Activated naive CD4-positive, alpha-beta T cell treated with anti-CD3 and anti-CD28 coated beads, Interleukin-2, amount 10 ng/mL, durations not matched to agents 7 days and 5 days (primary cell): ENCODE measurements at places on chromosomes 4 and X.

- no peak for DNase-seq
Measured at GRCh38 chr4:181508601-181509000, 734.6 kb upstream of the TENM3 start.

GRCh38 chrX:44017676-44018075 lies 44.5 kb upstream of the NDP start:
- no peak for DNase-seq

GRCh38 chr4:36224972-36225903 lies 19.1 kb downstream of the ARAP2 start:
- DNase-seq = no peak

- no peak for DNase-seq
Measured at GRCh38 chr4:143477487-143477886, 36.0 kb upstream of the SMARCA5 start.

DNA sequence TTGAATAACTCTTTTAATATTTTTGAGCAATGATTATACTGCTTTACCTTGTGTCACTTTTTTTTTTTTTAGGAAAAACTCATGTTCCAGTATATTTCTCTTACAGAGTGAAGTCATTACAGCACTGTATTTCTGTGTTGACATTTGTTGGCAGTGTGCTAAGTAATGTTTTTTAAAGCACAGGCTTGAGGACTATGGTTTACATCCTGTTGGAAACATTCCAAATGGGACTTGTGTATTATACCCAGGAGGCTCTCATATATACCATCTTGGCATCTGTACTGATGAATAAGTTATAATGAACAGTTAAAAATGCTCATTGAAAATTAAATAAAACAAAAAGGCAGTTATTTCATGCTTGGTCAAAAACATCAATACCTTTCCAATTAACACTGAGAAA lies 33.8 kb downstream of the CEP44 start:
- no peak for DNase-seq

GRCh38 chr4:82223715-82224114 lies 150.1 kb downstream of the HNRNPD start:
- DNase-seq = peak; percentile 54

- no peak for DNase-seq
Measured at GRCh38 chr4:130747842-130748241, 1651.9 kb downstream of the C4orf33 start.

- no peak for DNase-seq
Measured at GRCh38 chrX:134735015-134735414, 76.7 kb upstream of the PLAC1 start.

- DNase-seq = no peak
Measured at GRCh38 chrX:17608888-17609287, 128.4 kb upstream of the SCML1 start.

GRCh38 chrX:38552721-38553120 lies 8.6 kb upstream of the TSPAN7 start:
- DNase-seq = no peak

DNA sequence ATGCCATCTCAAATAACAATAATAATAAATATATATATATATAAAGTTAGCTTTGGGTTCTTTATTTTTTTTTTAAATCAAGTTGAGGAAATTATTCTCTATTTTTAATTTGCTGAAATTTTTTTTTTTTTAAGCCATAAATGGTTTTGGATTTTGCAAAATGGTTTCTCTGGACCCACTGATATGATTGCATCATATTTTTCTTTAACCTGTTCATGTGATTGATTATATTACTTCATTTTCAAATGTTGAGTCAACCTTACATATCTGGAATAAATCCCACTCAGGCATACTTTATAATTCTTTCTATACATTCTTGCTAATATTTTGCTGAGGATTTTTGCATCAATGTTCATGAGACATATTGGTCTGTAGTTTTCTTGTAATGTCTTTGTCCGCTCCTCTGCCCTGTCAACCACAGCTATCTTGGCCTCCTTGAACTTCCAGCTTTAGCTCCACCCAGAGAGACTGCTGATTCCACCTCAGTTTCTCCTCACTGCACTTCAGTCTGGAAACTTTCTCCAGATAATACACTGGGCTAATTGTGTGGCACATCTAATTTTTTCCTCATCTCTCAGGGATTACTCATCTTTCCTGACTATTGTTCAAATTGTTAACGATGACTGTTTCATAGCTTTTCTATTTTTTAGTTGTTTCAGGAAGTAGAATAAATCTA lies 160.9 kb upstream of the GIMD1 start:
- DNase-seq = no peak

GRCh38 chrX:42021058-42021457 lies 97.7 kb upstream of the CASK start:
- DNase-seq = no peak

- no peak for DNase-seq
Measured at GRCh38 chr4:66294638-66295037, 624.3 kb upstream of the EPHA5 start.

DNA sequence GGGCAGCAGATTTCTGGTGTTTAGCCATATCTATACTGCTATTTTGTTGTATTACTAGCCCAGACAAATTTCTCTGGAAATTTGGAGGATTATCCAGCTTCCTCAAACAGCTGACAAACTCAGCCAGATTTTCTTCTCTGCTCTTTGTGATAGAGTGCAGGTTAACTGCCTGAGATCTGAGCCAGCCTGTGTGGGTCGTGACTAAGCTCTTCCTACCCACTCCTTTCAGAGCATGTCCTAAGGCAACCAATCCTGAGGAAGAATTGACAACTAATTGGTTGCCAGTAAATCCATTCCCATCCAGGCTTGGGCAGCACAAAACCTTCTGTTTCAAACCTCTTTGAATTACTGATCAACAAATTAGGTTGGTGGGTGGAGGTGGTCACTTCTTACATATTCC lies 2.5 kb upstream of the GABRA2 start:
- DNase-seq = no peak

DNA sequence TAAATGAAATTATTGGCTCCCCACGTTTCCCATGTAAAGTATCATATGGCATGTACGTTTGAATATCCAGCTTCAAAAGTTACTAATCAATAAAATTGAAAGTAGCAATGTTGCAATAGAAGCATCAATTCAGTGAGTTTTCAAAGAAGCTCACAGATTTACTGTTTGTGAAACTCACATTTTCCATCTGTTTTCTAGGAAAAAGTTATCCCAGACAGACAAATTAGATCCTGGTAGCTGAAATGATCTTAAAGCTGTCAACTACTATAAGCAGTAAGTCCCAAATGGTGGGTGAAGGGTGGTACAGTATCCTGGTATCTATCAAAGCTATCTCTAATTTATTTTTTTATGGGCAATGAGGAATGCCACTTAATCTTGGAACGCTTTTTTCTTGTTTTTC lies 60.7 kb upstream of the MXRA5 start:
- DNase-seq = no peak

GRCh38 chr4:145183023-145183422 lies 2.6 kb upstream of the OTUD4 start:
- no peak for DNase-seq

DNA sequence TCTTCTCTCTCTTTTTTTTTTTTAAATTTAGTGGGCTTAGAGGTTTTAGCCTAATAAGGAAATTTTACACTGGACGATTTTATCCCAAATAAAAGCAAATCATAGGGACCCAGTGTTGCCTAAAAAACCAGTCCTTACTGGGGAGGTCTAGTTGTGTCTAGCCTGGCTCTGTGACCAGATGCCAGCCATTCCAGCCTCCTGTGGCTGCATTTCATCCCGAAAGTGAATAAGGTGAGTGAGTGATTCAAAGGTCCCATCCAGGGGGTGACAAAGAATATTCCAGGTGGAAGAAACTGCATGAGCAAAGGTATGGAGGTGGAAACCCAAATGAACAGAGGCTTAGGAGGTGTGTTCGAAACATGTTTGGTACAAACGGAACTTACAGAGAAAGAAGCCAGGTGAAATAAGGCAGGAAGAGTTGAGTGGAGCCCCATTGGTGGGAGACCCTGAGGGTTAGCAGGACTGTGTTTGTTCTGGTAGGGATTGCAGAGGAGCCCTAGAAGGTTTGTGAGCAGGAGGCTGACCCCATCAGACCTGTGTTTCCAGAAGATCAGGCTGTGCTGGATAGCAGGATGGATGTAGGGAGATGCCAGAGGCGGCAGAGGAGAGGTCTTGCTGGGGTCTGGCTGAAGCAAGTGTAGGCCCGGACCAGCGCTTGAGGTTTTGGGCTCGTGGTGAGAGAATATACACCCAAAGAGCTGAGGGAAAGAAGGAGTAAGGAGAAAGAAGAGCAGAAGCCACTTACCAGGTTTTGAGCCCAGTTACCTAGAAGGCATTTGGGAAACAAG lies 31.6 kb downstream of the PTTG2 start:
- no peak for DNase-seq

GRCh38 chrX:44245733-44246132 lies 97.7 kb downstream of the EFHC2 start:
- peak; percentile 52 for DNase-seq

DNA sequence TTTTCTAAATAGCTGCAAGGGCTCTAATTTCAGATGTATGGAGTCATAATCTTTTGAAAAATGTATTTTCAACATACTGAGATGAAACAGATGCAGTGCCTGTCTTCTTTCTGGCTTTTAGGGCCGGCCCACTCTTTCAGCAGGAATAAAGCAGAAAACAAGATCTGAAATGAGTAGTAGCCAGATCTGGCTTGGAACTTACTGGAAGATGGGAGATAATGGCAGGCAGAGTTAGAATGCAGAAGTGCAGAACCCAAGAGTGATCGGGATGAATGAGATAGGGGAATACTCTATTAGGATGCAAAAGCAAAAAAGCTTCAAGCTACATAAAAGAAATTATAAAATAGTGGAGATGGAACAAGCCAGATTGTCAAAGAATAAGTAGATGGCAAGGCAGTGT lies 1.4 kb upstream of the FAM120C start:
- no peak for DNase-seq

- DNase-seq = no peak
Measured at GRCh38 chrX:115582616-115583495, 21.9 kb downstream of the PLS3 start.

DNA sequence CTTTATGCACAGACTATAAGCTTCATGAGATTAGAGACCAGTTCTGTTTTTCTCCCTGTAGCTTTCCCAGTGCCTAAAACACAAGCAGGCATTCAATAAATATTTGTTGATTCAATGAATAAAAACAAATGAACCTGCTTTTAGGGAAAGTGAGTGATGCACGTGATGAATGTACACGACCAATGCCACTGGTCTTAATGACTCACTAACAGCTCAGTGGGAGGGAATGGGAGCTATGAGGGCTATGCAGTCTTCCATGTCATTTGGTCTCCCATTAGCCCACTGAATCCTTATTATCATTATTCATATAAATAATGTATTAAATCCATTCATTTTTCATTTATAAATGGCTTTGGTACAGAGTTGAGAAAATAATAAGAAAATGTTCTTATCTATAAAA lies 247.4 kb downstream of the FBXO8 start:
- no peak for DNase-seq

DNA sequence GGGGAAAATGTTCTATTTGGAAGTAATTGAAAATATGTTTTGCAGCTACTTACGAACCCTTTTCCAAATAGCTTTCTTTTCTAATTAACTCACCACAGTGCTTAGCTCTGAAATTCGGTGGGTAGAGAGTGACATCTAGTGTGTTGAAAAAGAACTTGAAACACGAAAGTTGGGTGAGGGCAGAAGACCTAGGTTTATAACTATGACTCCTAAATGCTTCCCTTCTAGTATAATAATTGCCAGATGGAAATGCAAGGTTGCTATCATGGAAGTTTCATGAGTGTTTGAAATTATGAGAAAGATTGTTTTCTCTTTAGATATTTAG lies 77.3 kb upstream of the NOCT start:
- DNase-seq = no peak

DNA sequence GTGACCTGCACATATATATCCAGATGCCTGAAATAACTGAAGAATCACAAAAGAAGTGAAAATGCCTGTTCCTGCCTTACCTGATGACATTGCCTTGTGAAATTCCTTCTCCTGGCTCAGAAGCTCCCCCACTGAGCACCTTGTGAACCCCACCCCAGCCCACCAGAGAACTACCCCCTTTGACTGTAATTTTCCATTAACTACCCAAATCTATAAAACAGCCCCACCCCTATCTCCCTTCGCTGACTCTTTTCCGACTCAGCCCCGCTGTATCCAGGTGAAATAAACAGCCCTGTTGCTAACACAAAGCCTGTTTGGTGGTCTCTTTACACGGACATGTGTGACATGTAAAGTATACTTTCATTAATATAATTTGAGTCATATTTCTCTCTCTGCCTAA lies 320.3 kb upstream of the TECRL start:
- DNase-seq = no peak

- no peak for DNase-seq
Measured at GRCh38 chr4:59612235-59612634, 1587.9 kb upstream of the ADGRL3 start.

DNA sequence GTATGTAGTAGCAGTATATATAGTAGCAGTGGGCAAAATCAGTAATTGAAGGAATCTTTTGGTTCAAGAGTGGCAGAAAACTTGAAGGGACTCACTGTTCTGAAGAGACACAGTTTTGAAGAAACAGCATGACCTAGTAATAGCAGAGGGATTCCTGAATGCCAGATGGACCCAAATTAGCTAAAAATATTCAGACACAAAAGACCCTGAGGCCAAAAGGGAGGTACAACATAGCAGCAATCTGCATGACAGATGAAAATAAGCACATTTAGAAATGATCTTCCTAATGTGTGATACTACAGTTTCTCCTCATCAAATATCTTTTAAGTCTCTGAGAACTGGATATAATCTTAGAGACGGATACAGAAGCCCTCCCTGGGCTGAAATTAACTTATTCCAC lies 536.6 kb downstream of the PPARGC1A start:
- no peak for DNase-seq

DNA sequence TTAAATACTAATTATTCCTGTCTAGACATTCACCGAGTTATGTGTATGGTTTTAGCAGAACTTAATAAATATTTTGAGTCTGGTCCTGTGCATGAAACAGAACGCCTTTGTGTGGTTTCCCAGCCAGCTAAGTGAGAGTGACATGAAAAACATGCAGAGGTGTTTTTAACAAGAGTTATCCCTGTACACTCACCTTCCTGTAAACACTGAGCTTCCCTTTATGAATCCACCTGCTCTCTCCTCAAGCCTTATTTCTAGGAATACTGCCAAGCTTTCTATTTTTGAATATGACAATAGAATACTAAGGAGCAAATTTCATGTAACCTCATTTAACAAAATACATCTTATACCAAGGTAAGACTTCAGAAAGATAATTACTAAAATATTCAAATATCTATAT lies 270.3 kb upstream of the CTSO start:
- no peak for DNase-seq

GRCh38 chr4:119523399-119523798 lies 105.2 kb downstream of the PDE5A start:
- DNase-seq = no peak
